CD4-positive, alpha-beta T cell treated with Interleukin-2 at 100 ng/mL for 4 hours (primary cell): ENCODE measurements at places on chromosomes 5 and 9.

DNA sequence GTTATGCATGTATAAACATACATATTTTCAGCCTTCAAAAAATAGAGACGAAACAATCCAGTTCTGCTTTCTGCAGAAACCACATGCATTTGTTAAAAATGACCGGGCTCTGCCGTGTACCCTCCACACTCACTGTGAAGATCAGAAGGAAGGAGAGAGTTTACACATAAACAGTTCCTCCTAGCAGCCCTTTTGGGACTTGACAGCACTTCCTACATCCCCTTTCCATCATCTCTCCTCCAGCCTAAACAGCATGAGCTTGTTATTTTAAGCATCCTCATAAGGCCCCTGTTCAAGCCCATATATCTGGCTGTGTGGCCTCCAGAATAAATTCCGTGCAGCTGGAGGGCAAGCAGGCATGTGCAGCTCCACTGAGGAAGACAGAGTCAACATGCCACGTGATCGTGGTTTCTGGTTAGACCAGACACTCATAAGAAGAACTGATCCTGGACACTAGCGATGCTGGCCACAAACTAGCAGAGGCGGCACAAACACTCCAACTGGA is 42.2 kb downstream of the NIPAL4 start:
- DNase-seq, result no peak

DNA sequence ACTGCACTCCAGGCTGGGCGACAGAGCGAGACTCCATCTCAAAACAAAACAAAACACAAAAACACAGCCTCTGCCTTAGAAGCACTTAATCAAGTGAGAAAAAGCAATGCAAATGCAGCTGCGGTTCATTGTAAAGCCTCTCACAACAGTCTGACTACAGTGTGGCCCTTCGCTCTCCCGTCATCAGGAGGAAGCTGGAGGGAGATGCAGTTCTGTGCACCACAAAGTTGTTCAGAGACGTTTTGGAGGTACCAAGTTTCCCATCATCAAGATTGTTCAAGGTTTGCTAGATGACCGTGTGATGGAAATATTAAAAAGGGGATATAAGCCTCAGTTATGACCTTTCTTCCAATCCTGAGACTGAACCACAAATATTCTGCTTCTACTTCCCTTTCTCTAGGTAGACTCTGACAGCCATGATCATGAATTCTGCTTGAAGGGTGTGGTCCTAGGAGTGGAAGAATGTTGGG is 40.9 kb downstream of the SEC61B start:
- no peak for DNase-seq

DNA sequence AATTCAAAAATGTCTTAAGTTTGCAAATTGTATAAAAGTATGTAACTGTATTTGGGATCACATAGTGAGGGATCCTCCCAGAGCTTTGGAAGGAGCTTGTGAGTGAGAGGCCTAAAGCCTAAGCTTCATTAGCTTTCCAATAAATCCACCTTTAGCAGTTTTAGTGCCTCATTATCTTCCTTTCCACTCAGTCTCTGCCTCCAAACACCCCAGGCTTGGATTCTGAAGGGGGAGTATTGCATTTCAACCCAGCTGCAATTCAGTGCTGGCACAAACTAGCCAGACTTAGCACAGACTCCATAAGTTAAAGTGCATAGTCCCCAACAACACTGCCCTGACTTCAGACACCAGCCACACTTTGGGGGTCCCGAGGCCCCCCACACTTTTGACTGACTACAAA is 113.5 kb downstream of the SMARCA2 start:
- DNase-seq, result no peak

- DNase-seq, result no peak
Observed at GRCh38 chr9:37335238-37335637, 87.3 kb upstream of the GRHPR start.

- DNase-seq, result no peak
Observed at GRCh38 chr5:3023656-3024055, 272.2 kb upstream of the IRX2 start.

- no peak for DNase-seq
Observed at GRCh38 chr5:91742550-91742949, 359.4 kb upstream of the ARRDC3 start.

- no peak for DNase-seq
Observed at GRCh38 chr5:56175488-56175887, 57.6 kb downstream of the ANKRD55 start.

- DNase-seq, result no peak
Observed at GRCh38 chr5:100446879-100447430, 88.2 kb upstream of the FAM174A start.

- DNase-seq, result no peak
Observed at GRCh38 chr5:95216136-95216955, 68.5 kb downstream of the MCTP1 start.

DNA sequence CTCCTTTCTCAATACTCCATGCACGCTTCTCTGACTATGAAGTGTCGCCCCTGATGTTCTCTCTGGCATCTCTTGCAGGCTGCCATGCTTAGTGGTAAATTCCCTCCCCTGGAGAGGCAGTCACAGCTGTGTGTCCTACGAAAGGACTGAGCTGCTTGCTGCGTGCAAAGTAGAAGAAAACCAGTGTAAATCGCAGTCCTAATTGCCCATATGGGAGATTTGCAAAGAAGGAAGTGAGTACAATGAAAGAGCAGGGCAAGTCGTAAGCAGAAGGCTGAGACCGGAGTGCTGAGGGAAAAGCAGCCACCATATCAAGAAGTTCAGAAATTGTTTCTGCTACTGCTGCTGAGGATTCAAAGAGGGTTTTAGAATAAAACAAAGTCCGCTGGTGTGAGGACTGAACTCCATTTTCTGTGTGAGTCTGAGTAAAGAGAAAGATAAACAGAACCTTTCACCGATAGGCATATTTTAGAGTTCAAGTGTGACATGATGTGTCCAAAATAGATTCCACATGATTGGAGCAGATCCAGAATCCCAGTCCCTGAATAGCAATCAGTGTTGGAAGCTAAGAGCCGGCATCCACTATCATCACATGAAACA is 507.8 kb upstream of the MPDZ start:
- no peak for DNase-seq

DNA sequence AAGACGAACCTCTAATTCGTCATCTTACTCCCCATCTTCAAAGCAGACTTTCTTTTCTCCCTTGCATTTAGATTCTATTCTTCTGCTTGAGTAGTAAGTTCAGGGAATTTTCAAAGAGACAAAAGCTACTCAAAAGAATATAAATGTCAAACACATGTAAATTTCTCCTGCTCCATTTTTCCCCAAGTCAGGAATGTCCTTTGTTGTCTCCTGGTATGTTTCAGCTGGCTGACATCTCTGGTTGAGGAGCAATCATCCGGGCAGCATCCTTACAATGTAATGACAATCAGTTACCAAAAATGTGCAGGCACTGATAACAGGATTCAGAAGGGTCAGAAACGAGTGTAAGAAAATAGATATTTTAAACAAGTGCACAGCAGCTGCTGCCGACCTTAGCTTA is 47.6 kb upstream of the PPP1R2B start:
- no peak for DNase-seq

DNA sequence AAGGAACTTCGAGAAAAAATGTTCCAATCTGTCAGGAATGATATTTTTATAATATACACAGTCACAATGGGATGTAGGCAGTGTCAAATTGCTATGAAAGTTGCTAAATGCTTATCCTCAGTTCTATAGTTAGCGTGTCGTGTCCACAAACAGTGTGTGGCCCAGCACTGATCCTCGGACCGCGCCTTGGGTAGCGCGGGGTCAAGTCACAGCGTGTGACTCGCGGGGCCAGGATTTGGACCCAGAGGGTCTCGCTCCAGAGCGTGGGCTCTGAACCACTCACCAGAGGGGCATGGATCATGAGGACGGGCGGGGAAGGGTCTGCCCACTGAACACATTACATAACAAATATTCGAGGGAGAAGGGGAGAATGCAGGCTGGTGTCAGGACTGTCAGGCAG is 171.8 kb downstream of the C9orf50 start:
- DNase-seq, result no peak

- DNase-seq, result no peak
Observed at GRCh38 chr9:106423575-106423974, 439.4 kb upstream of the ZNF462 start.

DNA sequence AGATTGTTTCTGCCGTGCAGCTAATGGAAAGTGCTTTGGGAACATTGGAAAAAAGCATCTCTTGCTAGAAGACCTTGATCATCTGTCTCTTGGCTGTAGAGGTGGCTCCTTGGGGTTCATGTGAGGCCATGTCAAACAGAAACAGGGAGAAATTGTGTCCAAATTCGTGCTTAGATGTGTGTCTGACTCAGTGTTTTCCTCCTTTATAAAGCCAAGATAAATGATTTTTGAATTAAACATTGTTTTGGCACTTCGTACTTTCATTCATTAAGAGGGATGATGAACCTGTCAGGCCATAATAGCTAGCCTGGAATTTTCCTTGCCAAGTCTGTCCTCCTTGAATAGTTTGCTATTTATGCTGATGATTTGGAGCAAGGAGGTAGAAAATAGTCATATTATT is 143.8 kb downstream of the FBXL7 start:
- DNase-seq, result no peak

DNA sequence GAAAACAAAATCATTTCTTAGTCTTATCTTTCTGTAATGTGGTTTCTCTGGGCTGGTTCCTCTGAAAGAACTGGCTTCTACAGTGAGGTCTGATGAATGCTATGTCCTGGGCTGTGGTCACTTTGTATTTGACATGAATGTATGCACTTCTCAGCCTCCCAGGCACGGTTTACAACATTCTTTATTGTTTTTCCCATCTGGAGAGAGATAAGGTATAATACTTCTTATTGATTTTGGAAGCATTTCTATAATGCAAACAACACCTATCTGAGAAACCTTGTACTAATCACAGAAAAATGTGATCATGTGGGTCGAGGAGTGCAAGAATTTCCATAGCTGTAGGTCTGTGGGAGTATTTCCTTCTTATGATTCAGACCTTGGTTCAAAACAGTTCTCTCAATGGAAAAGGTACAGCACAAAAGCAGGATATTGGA is 46.9 kb downstream of the ACTBL2 start:
- no peak for DNase-seq

DNA sequence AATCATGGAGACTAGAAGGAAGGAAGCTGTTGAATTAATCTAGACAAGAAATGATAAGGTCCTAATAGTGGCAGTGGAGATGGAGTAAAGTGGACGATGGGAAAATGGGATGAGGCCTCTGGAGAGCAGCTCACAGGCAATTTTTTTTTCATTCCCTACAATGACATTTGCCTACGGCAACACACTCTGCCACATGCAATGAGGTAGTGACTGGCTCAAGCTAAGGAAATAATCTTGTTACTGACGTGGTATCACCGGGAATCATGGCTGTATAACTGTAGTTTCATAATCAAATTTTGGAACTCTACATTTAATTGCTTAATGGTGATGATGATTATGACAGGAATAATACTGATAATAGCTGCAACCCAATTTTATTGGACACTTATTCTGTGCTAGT is 12.1 kb upstream of the MOB3B start:
- DNase-seq, result no peak

DNA sequence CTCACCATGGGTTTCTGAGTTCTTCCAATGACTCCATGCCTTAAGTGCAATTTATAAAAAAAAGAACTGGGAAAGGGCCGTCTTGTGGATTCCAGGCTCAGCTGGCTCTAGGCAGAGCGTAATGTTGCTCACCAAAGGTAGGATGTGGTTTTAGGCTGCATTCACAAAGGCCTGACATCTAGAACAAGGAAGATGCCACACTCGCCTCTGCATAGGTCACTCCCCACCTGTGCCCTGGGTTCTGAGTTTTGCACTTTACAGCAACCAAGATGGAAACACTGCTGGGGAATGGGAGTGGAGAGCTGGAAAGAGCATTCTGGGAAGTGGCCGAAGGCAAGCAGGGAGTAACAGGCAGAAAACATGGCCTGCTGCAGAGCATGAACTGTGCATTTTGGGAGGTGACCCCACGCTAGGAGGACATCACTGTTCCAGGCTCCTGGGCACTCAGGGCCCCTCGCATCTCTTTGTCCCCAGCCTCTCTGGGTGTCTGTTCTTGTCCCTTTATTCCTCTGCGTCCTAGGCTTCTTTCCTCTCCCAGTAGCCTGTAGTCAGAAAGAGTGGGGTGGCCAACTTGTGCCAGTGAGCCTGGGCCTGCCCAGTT is 12.3 kb downstream of the FCN2 start:
- DNase-seq, result no peak

GRCh38 chr5:157387683-157388093 is 72.3 kb upstream of the NIPAL4 start:
- no peak for DNase-seq

GRCh38 chr5:14787801-14788579 is 83.6 kb downstream of the ANKH start:
- no peak for DNase-seq

- DNase-seq, result no peak
Observed at GRCh38 chr9:115234094-115234493, 116.1 kb upstream of the TNC start.

GRCh38 chr5:69024241-69024651 is 69.6 kb upstream of the SLC30A5 start:
- DNase-seq, result peak; percentile 32

GRCh38 chr9:17810728-17811571 is 232.1 kb downstream of the SH3GL2 start:
- DNase-seq, result peak; percentile 21

DNA sequence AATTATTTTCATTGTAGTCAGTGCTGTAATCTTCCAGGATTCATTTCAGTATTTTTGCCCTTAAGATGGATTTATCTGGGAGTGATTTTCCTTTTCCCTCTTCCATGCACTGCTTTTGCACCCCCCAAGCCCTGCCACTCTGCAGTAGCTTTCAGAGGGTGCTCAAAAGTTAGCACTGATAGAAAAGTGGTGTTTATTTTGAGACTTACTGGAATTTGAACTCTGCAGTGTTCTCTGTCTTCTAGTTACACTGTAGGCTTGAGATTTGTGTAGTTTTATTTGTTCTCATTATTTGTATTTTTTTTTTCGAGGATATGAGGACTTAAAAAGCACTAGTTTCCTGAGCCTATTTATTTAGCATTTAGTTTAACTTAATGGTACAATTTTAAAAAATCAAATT is 70.5 kb downstream of the HSD17B4 start:
- DNase-seq, result no peak

- no peak for DNase-seq
Observed at GRCh38 chr5:158589939-158590338, 509.8 kb downstream of the EBF1 start.

DNA sequence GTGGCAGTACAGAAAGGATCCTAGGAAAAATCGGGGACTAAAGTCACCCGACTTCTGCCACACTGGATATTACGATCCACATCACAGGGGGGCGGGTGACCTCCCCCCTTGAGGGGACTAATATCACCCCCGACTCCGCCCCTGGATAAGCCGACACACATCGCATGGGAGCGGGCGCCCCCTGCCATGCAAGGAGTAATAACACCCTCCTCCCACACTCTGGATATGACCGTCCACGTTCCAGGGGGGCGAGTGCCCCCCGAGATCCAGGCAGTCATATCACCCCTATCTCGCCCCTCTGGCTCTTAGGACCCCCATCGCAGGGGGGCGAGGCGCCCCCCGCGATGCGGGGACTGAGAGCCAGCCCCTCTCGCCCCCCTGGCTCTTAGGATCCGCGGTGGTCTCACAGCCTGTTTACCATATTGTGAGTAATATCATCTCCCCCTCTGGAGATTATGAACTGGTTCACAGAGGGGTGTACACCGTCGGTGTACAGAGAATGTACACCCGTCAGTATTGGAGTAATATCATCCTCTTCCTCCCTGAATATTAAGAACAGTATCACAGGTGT is 423.0 kb downstream of the DIRAS2 start:
- peak; percentile 3 for DNase-seq
